Naive thymus-derived CD8-positive, alpha-beta T cell (primary cell): ENCODE measurements at places on chromosomes 7 and 10. TPM values are rescaled to one million over a fixed set of nuclear protein-coding genes. Genes with fewer than 3 reads are reported as not detected.

SPAM1 gene
- not detected for polyA plus RNA-seq

ELAPOR2 gene
- polyA plus RNA-seq: 6.5 TPM

PALD1 gene
- 0.27 TPM for polyA plus RNA-seq

GFRA1 gene
- polyA plus RNA-seq: not detected

ADRA2A gene
- polyA plus RNA-seq: not detected

VPS37D gene
- polyA plus RNA-seq: 0.14 TPM

PTF1A gene
- polyA plus RNA-seq: not detected

ACTR3C gene
- polyA plus RNA-seq: 3.5 TPM

PHYHIPL gene
- not detected for polyA plus RNA-seq

FAM131B gene
- polyA plus RNA-seq: 1.1 TPM

PDE6C gene
- polyA plus RNA-seq: 0.19 TPM
